ENCODE measurements at places on chromosomes 1 and 21.

GRCh38 chr1:172269644-172270043 is 150.8 kb upstream of the C1orf105 start:
- peak; percentile 54 for DNase-seq

- no peak for DNase-seq
Measured at GRCh38 chr1:17549384-17549783, 9.9 kb downstream of the ARHGEF10L start.

DNA sequence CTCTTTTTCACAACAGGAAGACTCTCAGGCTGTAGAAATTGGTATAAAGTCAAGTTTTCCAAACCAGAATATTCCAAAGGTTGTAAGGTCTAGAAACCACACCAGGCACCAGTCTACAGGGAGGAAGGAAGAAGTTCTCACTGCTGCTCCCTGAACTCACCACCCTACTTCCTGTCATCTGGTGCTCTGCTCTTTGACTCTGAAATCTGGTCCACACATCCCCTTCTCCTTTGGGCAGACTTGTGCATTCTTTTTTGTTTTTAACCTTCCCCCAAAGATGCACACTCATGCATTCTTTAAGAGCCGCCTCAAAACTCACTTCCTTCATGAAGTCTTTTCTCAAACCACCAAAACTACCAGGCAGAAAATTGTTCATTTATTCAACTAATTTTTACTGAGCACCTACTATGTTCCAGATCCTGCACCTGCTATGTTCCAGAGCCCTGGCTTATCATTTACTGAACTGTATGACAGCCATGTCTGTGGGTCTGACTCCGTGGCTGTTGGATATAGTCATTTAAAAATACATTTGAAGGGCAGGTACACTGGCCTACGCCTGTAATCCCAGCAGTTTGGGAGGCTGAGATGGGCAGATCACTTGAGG is 30.1 kb upstream of the EPS15 start:
- no peak for DNase-seq

DNA sequence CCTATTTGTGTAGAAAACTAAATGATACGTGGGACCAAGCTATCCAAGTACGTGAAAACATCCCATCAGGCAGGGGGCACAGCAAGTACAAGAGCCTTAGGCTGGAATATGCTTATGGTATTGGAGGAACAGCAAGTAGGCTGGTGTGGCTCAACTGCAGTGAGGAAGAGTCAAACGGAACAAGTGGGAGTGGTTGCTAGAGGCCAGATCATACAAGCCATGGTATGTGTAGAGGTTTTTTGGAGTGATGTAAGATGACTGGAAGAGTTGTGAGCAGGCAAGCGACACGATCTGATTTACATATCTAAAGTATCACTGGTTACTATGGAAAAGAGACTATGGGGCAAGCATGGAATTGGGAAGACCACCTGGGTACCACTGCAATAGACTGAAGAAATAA is 27.8 kb downstream of the ELK4 start:
- no peak for DNase-seq

DNA sequence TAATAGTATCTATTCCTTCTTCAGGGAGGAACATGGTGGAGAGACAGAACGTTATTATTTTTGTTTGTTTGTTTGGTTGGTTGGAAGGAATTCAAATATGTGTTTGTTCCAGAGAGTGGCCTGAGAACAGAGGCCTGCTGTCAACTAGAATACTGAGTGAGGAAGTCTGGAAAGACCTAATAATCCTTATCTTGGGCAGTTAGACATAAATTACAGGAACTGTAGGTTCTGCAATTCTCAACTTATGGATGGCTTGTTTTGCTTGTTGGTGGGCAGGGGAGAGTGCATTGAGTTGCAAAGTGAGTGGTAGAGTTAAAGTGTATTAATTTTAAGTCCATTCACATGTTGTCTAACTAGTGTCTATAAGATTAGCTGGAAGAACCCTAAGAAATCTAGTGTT is 197.6 kb downstream of the BACH1 start:
- no peak for DNase-seq

DNA sequence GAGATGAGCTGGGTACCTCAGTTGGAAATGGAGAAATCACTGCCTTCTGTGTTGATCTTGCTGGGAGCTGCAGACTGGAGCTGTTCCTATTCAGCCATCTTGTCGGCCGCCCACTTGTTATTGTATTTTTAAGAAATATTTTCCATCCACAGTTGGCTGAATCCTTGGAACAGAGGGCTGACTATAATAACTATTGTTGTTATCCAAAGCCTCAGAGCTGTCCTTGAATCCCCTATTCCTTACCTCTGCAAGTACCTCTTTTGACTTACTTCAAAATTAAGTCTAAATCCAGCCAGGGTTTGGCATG is 44.1 kb upstream of the GRHL3 start:
- no peak for DNase-seq

DNA sequence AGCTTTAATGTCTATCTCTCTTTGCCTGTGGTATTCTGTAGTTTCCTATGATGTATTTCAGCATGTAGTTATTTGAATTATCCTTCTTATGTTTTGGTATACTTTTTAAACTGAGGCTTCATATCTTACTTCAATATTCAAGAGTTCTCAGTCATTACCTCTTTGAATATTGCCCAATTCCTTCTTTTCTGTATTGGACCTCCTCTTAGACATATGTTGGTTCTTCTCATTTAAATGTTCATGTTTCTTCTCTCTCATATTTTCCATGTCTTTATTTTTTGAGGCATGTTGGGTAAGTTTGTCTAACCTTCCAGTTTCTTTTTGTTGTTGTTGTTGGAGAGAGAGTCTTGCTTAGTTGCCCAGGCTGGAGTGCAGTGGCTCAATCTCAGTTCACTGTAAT is 140.6 kb downstream of the MRPS6 start:
- DNase-seq = no peak

- DNase-seq = no peak
Measured at GRCh38 chr1:89546934-89547562, 22.4 kb downstream of the LRRC8B start.

- no peak for DNase-seq
Measured at GRCh38 chr1:238346340-238346739, 455.6 kb upstream of the ZP4 start.

GRCh38 chr1:159554696-159555095 is 18.9 kb upstream of the OR10J5 start:
- peak; percentile 18 for DNase-seq

GRCh38 chr1:15343729-15344128 is 66.0 kb upstream of the EFHD2 start:
- peak; percentile 54 for DNase-seq

DNA sequence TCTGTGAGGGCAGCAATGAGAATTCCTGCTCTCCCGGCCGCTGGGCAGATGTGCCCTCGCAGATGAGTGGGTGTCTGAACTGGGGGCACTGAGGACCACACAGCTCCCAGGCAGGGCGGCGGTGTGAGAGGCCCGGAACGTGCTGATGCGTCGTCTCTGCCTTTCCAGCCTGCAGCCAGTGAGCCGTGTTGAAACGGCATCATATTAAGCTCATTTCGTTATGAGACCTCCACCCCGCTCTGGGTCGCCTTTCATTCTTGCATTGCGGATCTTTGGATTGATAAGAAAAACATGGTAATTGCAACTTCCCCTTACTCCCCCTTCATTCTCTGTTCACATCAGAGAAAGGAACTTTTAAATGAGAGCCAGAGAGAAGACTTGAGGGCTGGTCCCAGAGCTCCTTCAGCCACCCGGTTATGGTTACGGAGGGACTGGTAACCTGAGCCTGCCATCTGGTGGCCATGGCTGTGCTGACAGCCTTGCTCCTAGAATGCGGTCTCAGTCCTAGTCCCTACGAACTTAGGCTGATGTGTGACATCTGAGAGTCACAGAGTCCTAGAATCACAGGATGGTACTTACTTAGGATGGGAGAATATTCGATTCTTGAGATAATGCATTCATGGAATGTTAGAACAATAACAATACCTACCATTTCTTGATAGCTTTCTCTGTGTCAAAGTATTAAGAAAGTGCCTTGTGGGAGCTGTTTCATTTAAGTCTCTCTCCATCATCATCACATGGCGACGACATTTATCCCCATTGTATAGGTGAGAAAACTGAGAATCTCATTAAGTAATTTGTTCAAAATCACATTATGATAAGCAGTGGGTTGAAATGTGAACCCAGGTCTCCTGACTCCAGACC is 271.0 kb downstream of the TRABD2B start:
- DNase-seq = peak; percentile 81

DNA sequence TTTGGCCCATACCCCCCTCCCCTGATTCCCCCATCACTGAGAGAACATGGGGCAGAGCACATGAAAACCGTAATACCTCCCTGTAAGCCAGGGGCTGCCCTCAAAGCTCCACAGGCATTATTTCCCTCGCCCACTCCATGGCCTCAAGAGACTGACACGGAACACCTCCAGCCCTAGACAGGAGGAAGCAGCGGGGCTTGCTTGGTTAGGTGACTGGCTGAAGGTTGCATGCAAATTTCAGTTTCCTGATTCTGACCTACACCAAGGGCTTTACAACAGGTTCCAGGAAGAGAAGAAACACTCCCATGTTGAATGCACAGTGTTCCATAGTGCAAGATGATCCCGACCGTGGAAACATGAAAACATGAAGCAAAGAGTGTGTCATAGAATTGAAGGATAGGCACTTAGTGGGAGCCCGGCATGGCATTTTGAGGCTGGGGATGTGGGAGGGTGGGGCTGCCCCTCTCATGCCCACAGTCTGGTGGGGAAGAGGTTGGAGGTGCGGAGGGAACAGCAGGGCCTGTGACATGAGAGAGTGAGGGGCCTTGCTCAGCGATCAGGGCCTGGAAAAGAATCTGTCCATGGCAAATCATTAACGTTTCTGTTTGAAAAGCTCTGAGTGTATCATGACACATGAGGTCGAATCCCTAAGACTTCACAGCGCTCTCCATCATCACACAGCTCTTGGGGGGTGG is 33.5 kb downstream of the GPR137B start:
- no peak for DNase-seq

GRCh38 chr1:15940110-15941043 is 35.5 kb downstream of the ZBTB17 start:
- no peak for DNase-seq

DNA sequence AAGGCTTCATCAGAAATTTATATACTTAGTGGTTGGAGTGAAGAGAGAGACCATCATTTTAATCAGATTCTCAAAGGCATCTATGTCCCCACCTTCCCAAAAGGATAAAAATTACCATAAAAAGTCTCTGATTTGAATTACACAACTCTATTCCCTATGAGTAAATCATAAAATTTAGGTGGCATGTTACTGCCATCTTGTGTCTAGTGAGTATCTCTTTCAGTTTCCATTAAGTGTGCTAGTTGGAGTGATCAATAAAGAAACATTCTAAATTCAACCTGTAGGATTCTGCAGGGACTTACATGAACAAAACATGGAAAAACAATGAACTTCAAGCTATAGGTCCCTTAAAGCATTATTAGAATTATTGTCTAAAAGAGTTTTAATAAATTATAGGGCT is 655.4 kb downstream of the LTN1 start:
- peak; percentile 82 for DNase-seq

- DNase-seq = no peak
Measured at GRCh38 chr1:202642619-202643291, 67.5 kb downstream of the SYT2 start.

GRCh38 chr1:67846538-67846937 is 13.3 kb upstream of the GNG12 start:
- no peak for DNase-seq

- DNase-seq = peak; percentile 47
Measured at GRCh38 chr1:147849098-147849895, 53.3 kb upstream of the GJA8 start.

GRCh38 chr1:20426923-20427322 is 59.1 kb downstream of the CAMK2N1 start:
- DNase-seq = no peak

DNA sequence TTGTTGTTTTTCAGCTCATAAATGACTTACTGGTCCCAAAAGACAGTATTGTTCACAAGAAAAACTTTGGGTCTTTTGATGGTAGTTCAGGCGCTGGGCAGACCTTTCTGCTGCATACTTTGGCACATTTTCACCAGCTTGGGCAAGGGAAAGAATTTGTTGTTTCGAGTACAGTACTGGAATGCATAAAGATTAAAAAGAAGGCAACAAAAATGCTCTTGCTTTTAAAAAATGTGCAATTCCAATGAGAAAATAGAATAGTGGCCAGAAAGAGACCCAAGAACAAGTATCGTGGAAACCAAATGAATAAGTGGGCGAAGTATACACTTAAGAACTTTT is 56.0 kb downstream of the CLIC6 start:
- DNase-seq = no peak

GRCh38 chr1:68112835-68113243 is 62.4 kb upstream of the DIRAS3 start:
- DNase-seq = peak; percentile 90

GRCh38 chr1:41072051-41072450 is 50.5 kb upstream of the SLFNL1 start:
- peak; percentile 11 for DNase-seq

DNA sequence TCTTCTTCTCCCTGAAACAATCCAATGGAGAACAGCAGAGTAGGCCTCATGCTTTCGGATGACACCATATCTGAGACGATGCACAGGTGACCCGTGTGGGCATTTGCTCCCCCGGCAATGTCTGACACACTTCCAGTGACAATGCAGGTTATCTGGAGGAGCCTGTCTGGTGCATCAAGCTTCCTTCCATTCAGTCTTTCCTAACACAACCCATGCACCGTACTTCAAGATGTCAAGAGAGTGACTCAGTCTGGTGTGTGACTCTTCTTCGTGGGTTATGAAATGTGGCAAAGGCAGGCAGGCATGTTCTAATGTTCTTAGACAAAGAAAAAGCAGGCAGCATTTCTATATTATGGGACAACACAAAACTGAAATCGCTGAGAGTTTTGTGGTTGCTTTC is 159.1 kb downstream of the EDEM3 start:
- DNase-seq = no peak

DNA sequence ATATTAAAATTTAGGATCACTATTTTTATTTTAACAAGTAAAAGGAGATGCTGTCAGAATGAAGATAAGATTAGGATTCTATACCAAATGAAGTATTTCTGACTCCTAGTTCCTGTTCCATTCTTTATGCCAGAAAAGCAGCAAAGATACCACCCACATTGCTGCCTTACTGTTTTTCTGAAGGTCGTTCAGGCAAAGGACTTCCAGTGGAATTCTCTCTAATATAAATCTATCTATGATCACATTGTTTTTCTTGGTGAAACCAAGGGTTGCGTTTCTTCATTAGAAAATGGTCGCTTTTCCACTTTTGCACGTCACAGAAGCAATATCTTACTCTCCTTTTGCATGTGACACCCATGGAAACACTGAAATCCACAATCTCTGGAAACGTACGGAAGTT is 594.8 kb upstream of the ADGRL2 start:
- no peak for DNase-seq

GRCh38 chr1:8022395-8023286 is 3.5 kb downstream of the ERRFI1 start:
- DNase-seq = no peak

GRCh38 chr21:44365967-44366585 is 12.7 kb downstream of the TRPM2 start:
- DNase-seq = no peak

GRCh38 chr1:184051138-184051484 is 419 bp upstream of the TSEN15 start:
- DNase-seq = no peak
